ENCODE measurements at places on chromosomes 3 and 15.

DNA sequence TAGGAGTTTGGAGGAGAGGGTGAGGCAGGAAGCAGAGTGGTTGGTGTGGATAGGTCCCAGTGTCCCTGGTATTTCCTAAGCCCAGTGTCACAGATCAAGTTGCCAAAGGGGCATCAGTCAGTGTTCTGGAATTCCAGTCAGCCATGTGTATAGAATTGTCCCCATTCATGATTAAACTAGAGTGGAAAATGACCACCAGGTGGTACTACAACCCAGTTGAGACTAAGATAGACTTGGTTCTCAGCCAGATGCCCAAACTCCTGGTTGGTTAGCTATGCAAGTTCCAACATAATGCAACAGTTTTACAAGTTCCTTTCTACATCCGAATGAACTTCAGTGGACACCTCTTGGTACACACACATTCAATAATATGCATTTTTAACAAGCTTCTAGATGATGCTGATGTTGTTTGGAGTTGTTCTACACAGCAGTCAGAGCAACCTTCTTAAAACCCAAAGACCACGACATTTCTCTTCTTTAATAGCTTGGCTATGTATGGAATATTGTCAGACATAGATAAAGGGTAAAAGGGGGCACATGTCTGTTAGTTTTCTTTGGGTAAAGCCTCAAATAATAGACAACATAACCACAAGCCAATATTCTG is 8.4 kb upstream of the ATR start:
- DNase-seq, result peak; percentile 53

GRCh38 chr15:28887339-28888174 is 1.8 kb downstream of the APBA2 start:
- DNase-seq, result no peak

GRCh38 chr3:61934505-61934871 is 373.1 kb downstream of the PTPRG start:
- DNase-seq, result no peak

- DNase-seq, result no peak
Measured at GRCh38 chr15:100560323-100560722, 31.6 kb upstream of the CERS3 start.

DNA sequence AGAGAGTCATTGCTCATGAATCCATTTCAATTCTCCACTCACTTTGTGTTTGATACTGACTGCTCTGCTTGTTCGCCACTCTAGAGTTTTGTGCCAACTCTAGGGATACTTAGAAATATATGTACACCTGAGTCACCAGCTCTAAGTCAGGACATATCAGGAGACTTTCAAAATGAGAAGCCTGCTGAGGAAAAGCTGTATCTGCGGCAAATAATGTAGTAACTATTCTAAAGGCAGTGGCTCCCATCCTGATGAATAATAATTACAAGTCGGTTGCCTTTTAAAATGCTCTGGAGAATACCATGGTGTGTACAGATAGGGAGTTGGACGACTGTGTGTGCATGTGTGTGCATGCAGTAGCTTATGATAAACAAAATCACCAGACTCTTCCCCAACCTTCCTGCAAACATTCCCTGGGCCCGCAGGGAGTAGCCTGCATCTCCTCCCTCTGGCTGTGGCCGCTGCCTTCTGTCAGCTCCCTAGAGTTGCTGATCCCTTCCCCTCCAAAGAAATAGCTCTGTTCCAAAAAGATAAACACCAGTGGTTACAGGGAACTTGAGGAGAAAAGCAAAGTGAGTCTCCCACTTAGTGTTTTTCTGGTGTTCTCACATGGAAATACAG is 346.3 kb upstream of the UMPS start:
- no peak for DNase-seq

- DNase-seq, result no peak
Measured at GRCh38 chr3:13107661-13108060, 34.4 kb upstream of the IQSEC1 start.

- DNase-seq, result no peak
Measured at GRCh38 chr3:8845641-8846040, 76.2 kb upstream of the OXTR start.

- peak; percentile 72 for DNase-seq
Measured at GRCh38 chr3:184133840-184134745, 1.1 kb upstream of the EIF2B5 start.

DNA sequence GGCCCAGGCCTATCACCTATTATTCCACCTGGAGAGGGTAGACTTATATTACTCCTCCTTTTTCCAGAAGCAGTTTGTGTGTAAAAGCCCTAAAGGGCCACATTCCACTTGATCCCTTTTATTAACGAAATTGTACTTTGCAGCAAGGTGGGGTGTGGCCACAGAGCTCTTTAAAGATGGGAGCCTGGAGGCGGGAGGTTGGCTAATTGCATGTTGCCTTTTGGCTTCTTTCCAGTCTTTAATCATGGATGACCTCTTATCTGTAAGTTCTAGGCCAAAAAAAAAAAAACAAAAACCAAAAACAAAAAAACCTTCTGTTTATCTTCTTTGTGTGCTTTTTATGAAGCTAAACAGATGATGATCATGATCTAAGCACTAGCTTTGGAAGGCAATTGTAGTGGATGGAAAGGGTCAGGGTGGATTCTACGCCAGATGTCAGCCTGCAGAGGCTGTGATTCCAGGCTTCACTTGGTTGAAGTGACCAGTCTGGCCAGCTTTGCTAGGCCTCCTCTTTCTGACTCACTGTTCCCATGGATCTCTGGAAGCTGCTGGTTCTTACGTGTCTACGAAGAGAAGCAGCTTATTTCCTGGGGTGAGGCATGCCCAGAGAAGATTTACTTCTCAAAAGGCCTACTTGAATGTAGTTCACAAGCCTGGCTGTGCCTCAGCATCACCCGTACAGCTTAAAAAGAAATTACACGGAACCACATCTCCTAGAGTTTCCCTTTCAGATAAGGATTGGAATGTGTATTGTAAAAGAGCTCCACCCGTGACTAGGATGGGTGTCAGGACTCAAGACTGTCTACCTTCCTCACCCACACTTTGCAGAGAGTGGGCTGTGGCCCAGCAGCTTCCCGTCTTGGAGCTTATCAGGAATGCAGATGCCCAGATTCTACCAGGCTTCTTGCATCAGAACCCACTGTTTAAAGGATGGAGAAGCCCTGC is 330.9 kb upstream of the C2CD4B start:
- no peak for DNase-seq

- DNase-seq, result no peak
Measured at GRCh38 chr3:193295985-193296384, 55.0 kb downstream of the PLAAT1 start.

- no peak for DNase-seq
Measured at GRCh38 chr15:43292375-43293078, 25.8 kb upstream of the TGM5 start.

DNA sequence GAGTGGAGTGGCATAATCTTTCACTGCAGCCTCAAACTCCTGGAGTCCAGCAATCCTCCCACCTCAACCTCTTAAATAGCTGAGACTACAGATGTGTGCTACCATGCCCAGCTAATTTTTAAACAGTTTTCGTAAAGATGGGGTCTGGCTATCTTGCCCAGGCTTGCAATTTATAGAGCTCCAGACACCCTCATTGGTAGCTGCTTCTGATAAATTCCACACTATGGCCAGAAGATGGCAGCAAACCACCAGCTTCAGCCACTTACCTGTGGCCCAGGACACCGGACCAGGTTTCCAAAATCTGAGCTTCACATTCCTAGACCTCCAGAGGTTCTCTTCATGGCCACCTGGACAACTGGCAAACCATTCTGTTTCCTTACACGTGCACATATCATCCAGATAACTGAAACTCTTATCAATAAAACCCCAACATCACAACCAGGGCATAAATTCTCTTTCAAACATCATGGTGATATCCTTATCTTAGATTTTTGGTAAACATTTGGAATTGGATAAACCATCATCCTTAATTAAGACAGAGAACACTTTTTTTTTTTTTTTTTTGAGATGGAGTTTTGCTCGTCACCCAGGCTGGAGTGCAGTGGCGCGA is 28.9 kb downstream of the FBXW12 start:
- DNase-seq, result peak; percentile 36

DNA sequence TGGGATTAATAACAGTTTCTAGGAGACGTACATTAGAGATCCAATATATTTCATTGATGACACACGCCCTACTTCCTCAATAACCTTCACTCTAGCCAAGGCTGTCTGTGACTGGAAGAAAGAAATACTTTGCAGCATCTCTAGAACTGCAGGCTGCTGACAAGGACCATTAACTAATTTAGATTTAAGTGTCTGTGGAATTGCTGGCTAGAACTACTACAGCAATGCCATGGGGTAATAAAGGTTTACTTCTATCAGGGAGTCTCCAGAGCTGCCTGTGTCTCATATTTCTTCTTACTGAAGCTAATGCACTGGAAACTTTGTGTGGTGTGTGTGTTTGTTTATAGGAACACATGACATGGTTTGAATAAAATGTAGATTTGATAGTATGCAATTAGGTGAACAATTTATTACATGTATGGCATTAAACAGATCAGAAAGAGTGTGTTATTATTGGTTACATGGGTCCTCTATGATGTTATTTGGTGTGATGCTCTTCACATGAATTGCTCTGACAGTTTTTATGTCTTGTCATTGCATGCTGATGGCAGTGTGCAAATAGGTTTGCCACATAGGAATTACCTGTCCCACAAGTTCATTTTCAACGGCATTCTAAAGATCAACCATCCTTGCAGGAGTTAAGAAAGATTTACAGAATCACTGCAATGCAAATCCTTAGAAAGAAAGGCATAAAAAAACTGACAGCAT is 916.2 kb upstream of the CADM2 start:
- DNase-seq, result no peak

- no peak for DNase-seq
Measured at GRCh38 chr3:144221761-144222160, 250.1 kb downstream of the DIPK2A start.
